ENCODE measurements at places on chromosomes 2 and 18. TPM values are rescaled to one million over a fixed set of nuclear protein-coding genes. Genes with fewer than 3 reads are reported as not detected.

The DRC1 gene
- 0.31 TPM for total RNA-seq

The RSAD2 gene
- 0.53 TPM for total RNA-seq

The WDCP gene
- total RNA-seq: 12.1 TPM

The NT5DC4 gene
- total RNA-seq: not detected

The DUSP2 gene
- total RNA-seq: 0.41 TPM

The ALKAL2 gene
- total RNA-seq: not detected

The GREB1L gene
- 2.9 TPM for total RNA-seq

The ATP8B1 gene
- total RNA-seq: 6.8 TPM

The FSHR gene
- not detected for total RNA-seq

The CD302 gene
- 2.1 TPM for total RNA-seq

The TUBB6 gene
- total RNA-seq: 207 TPM

The ELAC1 gene
- total RNA-seq: 5.1 TPM

The DYNAP gene
- not detected for total RNA-seq

The C2orf42 gene
- total RNA-seq: 7.8 TPM

The TOGARAM2 gene
- 0.29 TPM for total RNA-seq

The SANBR gene
- total RNA-seq: 12.6 TPM

The NYAP2 gene
- not detected for total RNA-seq

The ARHGAP25 gene
- total RNA-seq: 0.34 TPM

The MOGAT1 gene
- total RNA-seq: not detected

The EXOC6B gene
- 7.1 TPM for total RNA-seq

The UGT1A3 gene
- total RNA-seq: not detected

The UGT1A4 gene
- total RNA-seq: 0.12 TPM

The TWIST2 gene
- total RNA-seq: 17.4 TPM

The RPS27A gene
- total RNA-seq: 3,269 TPM

The NAB1 gene
- total RNA-seq: 27.8 TPM

The SERPINB2 gene
- total RNA-seq: not detected

The BCL11A gene
- total RNA-seq: 0.02 TPM

The KANSL1L gene
- 0.62 TPM for total RNA-seq

The REG3G gene
- total RNA-seq: not detected

The PTPN2 gene
- 18.2 TPM for total RNA-seq

The CDH2 gene
- 43.1 TPM for total RNA-seq

The IL1F10 gene
- total RNA-seq: not detected

The PROM2 gene
- total RNA-seq: not detected

The MYOM1 gene
- total RNA-seq: 0.30 TPM

The INHBB gene
- 20.0 TPM for total RNA-seq

The TGIF1 gene
- total RNA-seq: 122 TPM

The SERPINB5 gene
- 0.11 TPM for total RNA-seq

The WNT10A gene
- total RNA-seq: 0.10 TPM

The GATA6 gene
- total RNA-seq: 1.8 TPM

The SOX11 gene
- not detected for total RNA-seq

The SERPINB10 gene
- not detected for total RNA-seq

The PAIP2B gene
- total RNA-seq: 0.26 TPM

The VWA3B gene
- 0.33 TPM for total RNA-seq

The CD226 gene
- total RNA-seq: 0.23 TPM

The SCYGR1 gene
- not detected for total RNA-seq

The PSMA8 gene
- total RNA-seq: not detected

The MRO gene
- total RNA-seq: 0.26 TPM

The GALM gene
- 17.2 TPM for total RNA-seq

The UGT1A7 gene
- 4.0 TPM for total RNA-seq

The NT5C1B gene
- not detected for total RNA-seq

The SFT2D3 gene
- 6.2 TPM for total RNA-seq

The CKAP2L gene
- total RNA-seq: 15.9 TPM

The SH3RF3 gene
- total RNA-seq: 0.61 TPM

The SLC40A1 gene
- 1.8 TPM for total RNA-seq

The RESP18 gene
- total RNA-seq: not detected
